Neural crest cell (in vitro differentiated cells): ENCODE measurements at places on chromosomes 7 and 10. TPM values are rescaled to one million over a fixed set of nuclear protein-coding genes. Genes with fewer than 3 reads are reported as not detected.

The CDK14 gene
- total RNA-seq, result 42.2 and 49.6 TPM in 2 replicates

The OR2A12 gene
- not detected in 2 replicates for total RNA-seq

The ADAM12 gene
- 81.4 and 82.4 TPM in 2 replicates for total RNA-seq

The HOXA2 gene
- 41.2 and 41.6 TPM in 2 replicates for total RNA-seq

The CCDC126 gene
- total RNA-seq, result 7.3 and 9.5 TPM in 2 replicates

The OR9A2 gene
- not detected in 2 replicates for total RNA-seq

The RBP3 gene
- not detected in 2 replicates for total RNA-seq

The VPS37D gene
- total RNA-seq, result 10.0 and 10.1 TPM in 2 replicates

The IFIT2 gene
- 0.09 and 0.12 TPM in 2 replicates for total RNA-seq

The GIMAP8 gene
- not detected in 2 replicates for total RNA-seq

DNA sequence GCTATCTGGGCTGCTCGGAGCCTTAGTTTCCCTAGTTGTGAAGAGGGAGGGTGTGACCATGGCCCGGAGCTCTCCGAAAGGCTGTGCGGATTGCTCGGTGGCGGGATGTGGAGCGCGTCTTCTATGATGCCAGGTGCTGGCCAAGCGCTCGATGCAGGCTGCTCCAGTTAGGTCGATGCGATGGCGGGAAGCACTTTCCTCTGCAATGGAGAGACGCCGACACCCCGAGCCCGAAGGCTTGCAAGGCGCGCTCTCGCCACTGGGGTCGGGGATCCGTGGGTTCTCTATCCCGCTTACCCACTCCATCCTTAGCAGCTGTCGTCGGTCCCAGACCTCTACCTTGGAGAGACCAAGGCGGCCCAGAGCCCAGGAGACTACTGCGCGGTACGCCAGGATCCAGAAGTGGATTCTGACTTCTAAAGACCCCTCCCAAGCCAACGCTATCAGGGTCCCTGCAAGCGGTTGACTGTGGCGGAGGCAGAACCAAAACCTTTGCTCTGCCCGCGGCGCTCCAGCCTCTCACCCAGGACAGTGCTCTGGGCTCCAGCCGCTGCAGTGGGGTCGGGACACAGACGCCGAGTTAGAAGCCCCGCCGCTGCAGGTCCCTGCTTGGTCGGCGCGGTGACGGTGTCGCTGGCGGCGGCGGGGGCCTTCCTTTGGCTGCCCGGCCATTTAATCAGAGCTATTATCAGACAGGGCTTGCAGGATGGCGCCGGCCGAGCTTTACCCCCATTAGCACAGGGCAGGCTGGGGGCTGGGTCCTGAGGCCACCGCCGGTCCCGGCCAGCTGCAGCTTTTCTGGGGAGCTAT is 7.8 kb upstream of the TBX20 start:
- DNase-seq, result no peak

GRCh38 chr10:84177541-84178141 is 4.0 kb downstream of the GPR15LG start:
- DNase-seq, result no peak

DNA sequence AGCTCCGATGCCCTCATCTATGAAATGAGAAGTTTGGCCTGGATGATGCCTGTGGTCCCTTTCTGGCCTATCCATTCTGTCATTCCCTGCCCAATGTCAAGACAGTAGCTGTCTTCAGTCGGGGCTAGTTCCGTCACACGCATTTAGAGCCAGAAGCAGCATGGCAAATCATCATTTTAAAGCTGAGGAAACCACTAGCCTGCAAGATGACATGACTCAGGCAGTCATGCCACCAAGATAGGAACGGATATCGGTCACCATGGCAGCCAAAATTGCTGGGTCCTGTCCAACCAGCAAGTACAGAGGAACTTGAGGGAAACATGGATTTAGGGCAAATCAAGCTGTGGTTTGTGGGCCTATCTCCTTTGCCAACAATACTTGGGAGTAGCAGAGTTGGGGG is 64.5 kb upstream of the MRLN start:
- no peak for DNase-seq

GRCh38 chr7:83984076-83984475 is 210.5 kb downstream of the SEMA3A start:
- DNase-seq, result no peak

DNA sequence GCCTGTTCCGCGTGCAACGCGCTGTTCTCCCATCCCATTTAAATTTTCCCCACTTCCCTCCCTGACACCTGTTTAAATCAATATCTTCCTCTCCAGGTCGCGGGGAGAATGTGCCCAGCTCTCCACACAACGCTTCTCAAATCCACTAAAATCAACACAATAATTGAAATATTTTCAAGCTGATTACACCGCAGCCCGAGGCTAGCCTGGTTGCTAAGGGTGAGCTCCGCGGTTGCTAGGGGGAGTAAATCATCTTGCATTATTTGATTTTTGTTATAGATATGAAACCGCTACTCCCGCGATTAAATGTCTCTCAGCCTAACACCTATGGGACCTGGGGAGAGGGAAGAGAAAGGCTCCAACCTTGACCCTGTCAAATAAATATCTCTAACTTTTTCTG is 36.2 kb downstream of the UNCX start:
- no peak for DNase-seq

- DNase-seq, result peak; percentile 43
Observed at GRCh38 chr10:89535171-89536012, at the start of gene SLC16A12. TSS of gene SLC16A12 (minus strand) at chr10:89535594. CDS start at chr10:89462578, 73,016 bp downstream.

- DNase-seq, result peak; percentile 59
Observed at GRCh38 chr7:104627516-104627915, 299.1 kb downstream of the LHFPL3 start.

DNA sequence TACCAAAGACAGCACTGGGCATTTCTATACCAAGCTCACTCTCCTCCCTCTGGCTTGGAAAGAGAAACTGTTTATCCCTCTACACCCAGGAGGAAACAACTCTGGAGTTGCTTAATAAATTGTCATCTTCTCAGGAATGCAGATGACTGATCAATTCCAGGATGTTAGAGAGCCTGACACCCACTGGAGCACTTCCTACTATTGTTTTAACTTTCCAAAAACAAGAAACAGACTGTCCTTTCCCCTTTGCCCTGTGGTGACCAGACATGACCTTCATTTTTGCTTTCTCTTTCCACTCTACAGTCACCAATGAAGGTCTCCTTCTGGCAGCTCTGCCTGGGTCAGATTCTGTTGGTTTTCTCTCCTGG is 19.6 kb downstream of the GIMAP4 start:
- DNase-seq, result no peak

- DNase-seq, result no peak
Observed at GRCh38 chr7:101373812-101374614, 11.3 kb downstream of the COL26A1 start.

DNA sequence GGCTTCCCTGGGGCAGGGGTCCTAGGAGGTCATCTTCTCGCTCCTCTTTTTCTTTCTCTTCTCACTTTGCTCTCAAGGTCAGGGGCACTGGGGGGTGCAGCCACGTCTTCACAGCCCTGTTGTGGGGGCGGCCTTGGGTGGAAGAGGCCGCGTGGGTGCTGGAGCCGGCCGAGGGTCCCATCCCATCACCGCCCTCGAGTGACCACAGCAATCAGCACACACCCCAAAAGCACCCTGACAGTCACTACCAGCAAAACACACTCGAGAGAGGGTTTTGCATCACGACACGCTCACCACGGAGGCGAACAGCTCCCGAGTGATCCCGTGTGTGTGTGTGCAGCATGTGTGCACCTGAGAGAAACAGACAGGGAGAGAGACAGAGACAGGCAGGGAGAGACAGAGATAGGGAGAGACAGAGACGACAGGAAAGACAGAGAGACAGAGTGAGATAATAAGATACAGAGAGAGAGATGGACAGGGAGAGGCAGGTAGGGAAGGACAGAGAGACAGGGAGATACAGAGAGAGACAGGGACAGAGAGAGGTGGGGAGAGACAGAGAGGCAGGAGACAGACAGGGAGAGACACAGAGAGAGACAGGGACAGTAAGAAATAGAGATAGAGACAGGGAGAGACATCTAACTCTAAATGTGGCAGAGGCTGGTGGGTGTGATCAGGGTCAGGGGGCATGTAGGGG is 100.9 kb downstream of the WDR37 start:
- DNase-seq, result no peak

DNA sequence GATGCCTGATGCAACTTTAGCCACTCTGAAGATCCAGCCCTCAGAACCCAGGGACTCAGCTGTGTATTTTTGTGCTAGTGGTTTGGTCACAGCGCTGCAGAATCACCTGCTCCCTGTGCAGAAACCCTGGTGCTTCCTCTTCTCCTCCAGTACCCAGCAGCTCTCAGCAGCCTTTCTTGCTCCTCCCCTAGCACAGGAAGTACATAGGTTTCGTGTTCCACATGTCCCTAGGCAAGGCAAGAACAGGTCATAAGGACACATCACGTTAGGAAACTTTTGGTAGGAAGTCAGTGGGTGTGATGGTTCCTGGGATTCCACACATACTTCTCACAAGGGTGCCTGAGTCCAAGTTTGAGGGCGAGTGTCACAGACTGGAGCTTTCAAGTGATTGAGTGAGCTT is 167.9 kb upstream of the PRSS1 start:
- DNase-seq, result no peak

DNA sequence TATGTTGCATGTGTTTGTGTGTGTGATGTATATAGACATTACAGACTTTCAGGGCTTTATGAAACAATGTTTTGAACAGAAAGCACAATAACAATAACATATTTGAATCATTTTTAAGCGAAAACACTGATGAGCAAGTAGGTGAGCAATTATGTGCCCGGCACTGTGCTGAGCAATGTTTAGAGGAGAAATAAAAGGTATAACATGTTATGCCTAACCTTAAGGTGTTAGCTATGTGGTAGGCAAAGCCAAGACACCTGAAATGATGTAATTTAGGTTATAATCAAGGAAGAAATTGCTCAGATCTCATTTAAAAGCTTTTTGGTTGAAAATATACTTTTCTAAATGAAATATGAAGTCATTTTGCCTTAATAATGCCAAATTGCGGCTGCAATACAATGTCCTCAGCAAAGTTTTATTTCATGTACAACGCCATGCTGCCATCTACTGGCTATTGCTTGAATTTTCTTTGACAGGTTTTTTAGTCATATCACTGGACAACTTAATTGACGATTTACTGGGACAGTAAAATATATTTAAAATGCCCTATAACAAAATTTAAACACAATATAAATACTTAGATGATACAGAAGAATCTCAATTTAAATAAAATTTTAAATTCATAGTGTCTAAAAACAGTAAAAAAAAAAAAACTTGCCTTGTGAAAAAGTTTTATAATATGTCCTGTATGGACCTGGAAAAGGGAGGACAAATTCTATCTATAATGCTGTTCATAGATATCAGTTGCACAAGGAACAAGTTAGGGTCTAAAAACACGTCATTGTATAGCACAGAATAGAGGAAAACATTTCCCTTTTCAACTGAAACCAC is 131.1 kb upstream of the CDK1 start:
- DNase-seq, result peak; percentile 57

GRCh38 chr7:55148571-55148970 is 129.8 kb downstream of the EGFR start:
- no peak for DNase-seq

DNA sequence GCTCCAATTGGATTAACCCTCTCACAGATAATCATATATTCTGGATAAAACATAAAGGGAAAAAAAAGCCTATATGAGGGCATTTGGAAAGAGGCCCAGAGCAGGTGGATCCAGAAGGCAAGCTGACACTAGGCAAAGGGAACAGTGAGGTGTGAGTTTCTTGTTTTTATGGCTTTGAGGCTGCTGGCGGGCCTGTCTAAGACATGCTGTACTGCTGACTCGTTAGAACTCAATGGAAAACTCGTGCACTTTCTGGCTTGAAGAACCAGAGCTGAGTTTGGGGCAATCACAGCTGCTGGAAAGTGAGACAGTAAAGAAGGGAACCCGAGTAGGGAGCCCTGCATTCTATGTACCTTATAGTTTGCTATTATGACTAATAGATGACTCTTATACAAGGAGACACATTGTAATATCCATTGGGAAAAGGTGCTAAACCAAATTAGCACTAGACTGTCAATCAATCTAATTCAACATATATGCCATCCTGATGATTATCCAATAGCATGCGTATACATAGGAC is 637.1 kb downstream of the GATA3 start:
- no peak for DNase-seq

DNA sequence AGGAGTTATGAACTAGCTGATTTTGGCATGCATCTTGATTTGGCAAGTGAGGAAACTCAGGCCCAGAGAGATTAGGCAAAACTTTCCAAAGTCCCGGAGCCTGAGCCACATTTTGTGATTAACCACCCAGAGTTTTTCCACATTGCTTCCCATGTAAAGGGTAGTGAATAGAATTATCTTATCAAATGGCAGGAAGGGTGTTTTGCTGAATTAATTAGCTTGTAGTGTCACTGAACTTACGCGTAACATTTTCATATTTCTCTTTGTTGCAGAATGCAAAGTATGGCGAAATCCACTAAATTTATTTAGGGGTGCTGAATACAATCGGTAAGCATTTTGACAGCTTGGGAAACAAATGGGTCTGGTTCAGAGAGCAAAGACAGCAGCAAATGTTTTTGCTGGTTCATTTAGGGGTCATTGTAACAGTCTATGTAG is 176.2 kb downstream of the ST7 start:
- DNase-seq, result no peak

DNA sequence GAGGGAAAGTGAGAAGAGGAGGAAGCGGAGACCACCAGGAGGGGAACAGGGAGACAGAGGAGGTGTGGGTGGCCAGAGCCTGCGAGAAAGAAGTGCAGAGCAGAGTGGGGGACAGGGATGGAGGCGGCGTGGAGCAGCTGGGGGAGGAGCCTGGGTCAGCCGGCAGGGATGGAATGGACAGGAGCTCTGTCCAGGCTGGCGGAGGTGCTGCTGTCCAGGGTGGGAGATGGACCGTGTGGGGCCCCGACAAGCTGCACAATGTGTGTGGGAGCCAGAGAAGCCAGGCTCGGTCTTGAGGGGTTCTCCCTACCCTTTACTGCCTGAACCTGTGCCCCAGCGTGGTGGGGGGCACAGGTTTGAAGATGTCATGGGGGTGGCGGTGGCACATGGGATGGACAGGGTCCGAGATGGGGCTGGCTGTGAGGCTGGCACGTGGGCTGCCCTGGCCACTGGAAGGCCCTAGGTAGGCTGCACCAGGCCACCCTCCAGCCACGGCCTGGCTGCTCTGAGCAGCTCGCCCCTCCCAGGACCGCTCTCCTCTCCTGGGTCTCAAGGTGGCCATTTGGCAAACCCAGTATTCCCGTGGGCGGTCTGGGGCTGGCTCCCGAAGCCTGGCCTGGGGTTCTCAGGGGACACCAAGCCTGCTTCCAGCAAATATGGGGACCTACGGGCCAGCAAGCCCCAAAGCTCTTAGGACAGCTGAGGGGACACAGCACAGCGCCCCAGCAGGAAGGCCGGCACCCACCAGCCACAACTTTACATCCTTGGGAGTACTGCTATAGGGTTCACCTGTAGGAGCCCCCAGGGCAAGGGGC is 32.3 kb downstream of the YKT6 start:
- DNase-seq, result no peak

GRCh38 chr7:129569811-129570215 is 41.7 kb upstream of the NRF1 start:
- DNase-seq, result no peak
